ENCODE measurements at places on chromosomes 13 and 19. TPM values are rescaled to one million over a fixed set of nuclear protein-coding genes. Genes with fewer than 3 reads are reported as not detected.

Gene CLN5
- total RNA-seq = 30.2 TPM

GRCh38 chr13:29323954-29324353, 271.5 kb downstream of the SLC7A1 start:
- no peak for DNase-seq

DNA sequence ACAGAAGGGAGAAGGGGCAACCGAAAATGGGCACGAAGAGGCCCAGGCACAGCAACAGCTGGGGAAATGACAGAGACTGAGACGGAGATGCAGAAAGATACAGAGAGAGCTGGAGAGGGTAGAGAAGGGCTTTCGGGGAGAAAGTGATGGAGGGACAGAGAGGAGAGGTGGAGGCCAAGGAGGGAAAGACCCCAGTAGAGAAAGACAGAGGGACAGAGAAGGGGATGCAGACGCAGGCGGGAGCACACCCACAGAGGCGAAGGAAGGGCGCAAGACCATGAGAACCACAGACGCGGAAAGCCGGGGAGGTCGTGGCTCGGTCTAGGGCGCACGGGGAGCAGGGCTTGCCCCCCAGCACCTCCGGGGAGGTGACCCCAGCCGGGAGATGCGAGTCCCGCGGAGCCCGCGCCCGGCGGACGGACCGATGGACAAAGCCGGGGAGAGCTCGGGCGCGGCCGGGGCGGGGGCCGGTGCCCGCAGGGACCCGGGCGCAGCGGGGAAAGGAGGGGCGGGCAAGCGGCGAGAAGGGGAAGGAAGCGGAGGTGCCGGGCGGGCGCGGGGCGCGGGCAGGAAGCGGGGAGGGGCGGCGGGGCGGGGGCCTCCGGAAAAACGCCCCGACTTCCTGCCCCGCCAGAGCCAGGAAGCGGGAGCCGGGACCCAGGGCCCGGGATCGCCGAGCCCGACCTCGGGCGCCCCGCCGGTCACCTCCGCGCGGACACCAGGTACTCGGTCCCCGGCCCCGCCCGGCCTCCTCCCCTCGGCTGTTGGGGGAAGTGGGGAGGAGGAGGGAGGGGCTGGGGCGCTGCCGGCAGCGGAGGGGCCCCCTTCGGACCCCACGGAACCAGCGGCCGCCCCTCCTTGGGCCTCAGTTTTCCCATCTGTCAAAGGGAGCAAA, at the start of gene ARHGEF1:
TSS of gene ARHGEF1 (plus strand) at position 617 of the 895 bp plus-strand sequence. CDS start 4,899 bp downstream, outside the sequence.
- no peak for DNase-seq

Gene SAFB
- total RNA-seq = 77.9 TPM

DNA sequence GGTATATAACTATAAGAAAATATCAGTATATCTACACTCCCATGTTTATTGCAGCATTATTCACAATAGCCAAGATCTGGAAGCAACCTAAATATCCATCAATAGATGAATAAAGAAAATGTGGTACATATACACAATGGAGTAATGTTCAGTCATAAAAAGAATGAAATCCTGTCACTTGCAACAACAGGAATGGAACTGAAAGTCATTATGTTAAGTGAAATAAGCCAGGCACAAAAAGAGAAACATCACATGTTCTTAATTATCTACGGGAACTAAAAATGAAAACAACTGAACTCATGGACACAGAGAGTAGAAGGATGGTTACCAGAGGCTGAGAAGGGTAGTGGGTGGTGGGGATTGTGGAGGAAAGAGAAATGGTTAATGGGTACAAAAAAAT, 665.2 kb downstream of the TBC1D4 start:
- no peak for DNase-seq

Data from glomerular endothelial cell (primary cell).